ENCODE measurements at places on chromosomes 3 and 15. TPM values are rescaled to one million over a fixed set of nuclear protein-coding genes. Genes with fewer than 3 reads are reported as not detected.

DNA sequence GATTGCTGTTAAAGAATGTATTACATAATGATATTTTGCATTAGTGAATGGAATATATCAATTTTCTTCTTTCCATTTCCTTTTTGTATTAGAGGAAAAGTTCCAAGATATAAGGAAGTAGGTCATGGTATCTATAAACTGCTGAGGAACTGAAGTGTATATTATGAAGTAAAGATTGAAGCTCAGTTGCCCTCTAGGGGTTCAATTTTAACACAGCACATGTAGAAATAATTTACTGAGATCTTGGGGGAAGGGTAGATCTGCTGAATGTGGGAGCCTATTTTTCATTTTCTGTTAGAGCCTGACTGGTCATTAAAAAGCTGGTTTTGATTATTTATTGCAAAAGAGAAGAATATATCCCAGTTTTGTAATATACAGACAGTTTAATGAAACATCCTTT is 45.2 kb downstream of the CMC1 start:
- peak; percentile 26 for DNase-seq

- peak; percentile 34 for DNase-seq
Observed at GRCh38 chr3:179768080-179768479, 115.2 kb downstream of the USP13 start.

Gene HYAL2
- 60.3 TPM for polyA plus RNA-seq

- DNase-seq = no peak
Observed at GRCh38 chr3:156472150-156472549, 82.8 kb downstream of the SSR3 start.
